ENCODE measurements at places on chromosomes 16 and 17.

GRCh38 chr17:46720408-46720807 is 98.1 kb downstream of the WNT3 start:
- DNase-seq: no peak

- no peak for DNase-seq
These were observed 2.0 kb upstream of the KRT38 start for GRCh38 chr17:41442739-41443138.

DNA sequence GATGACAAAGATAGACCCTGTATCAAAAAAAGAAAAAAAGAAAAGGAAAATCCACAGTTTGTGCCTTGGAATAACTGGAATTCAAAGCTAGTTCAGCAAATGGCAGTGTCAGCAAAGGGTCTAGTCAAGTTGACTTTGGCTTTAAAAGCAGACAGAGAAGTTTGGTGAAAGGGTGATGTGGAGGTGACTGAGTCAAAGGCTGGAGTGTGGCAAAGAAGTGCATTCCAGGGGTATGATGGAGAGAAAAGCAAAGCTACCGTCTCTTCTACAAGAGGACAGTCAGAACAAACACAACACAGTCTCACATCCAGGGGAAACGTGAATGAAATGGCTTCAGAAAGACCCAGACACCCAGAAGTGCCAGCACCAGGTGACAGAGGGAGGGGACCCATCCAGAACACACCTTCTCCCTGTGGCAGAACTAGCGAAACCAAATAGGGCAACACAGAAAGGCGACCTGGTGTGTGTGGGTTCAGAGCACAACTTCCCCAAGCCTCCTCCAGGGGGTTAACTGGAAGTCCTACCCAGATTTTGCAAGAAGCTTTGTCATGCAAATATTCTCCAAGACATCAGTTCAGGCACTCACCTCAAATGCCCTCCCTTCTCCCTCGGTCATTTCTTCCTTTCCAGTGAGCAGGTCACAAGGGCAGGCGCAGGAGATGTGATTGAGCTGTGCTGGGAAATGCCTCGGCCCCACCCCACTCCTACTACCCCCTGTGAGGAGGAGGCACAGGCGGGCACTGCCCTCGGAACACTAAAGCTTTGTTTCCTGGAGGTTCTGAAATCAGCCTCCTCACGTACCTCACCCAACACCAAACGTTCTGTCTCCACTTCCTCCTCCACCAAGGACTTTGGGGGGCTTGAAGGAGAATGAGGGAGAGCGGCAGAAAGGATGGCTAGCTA is 481.9 kb downstream of the SOX9 start:
- DNase-seq: no peak

DNA sequence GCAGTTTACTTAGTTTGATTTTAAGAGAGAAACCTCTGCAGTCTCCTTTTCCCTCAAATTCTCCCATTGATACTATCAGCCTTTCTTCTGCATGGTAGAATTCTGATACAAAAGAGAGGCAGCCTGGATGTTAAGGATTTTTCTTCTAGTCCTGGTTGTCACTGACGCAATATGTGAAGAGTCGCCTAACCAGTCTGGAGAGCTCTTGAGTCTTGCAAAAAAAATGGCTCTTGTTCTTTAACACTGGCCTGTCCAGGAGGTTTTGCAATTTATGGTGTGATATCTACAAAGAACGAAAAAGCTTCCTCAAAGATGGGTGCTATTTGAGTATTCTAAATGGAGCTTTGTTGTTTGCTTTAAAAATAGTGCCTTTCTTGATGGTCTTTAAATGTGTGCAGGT is 28.9 kb downstream of the COX10 start:
- DNase-seq: no peak

DNA sequence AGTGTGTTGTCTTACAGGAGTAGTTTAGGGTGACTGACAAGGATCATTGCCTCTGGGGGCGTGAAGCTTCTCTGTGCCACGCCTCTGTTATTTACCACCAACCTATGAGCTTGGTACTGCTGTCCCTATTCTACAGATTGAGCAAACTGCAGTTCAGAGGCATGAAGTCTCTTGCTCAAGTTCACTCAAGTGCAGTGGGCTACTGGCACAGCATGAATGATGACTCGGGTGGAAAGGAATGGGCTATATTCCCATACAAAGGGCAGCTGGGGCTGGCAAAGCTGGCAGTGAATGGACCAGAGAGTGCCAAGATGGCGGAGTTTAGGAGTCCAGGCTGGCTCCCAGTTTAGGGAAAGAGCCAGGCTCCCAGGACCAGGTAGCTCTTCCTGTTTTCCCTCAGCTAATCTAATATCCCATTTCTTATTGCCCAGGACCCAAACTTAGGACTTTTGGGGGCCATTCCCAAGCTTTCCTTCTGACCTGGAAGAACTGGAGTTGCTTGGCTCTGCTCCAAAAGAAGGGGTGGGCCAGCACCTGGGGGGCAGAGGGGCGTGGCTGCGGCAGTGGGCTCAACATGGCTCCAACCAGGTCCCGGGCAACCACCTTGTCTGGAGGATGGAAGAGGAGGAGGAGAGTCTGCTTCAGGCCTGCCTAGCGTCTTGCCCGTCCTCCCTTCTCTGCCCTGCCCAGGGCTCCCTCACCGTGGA is 12.9 kb downstream of the PLK1 start:
- DNase-seq: no peak

DNA sequence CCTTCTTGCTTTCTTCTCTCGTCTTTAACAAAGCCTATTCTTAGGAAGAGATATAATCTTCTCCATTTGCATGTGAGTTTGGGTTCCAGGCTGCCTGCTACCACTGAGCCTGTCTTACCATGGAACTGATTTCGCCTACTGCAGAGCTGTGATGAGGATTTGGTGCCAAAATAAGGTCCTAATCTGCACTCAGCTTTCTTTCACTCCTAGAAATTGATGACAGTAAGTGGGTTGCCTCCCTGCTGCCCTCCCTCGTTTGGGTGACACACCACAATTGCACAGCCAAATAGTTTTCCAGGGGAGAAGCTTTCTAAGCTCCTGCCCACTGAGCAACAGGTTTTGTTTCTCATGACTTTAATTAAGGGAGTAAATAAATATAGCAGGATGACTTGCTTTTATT is 25.1 kb upstream of the ASIC2 start:
- DNase-seq: no peak

- no peak for DNase-seq
These were observed 183.3 kb downstream of the PARN start for GRCh38 chr16:14446796-14447195.
